ENCODE measurements at places on chromosomes 1 and 21.

- no peak for DNase-seq
Measured at GRCh38 chr1:232110281-232111090, 483.9 kb downstream of the DISC1 start.

- no peak for DNase-seq
Measured at GRCh38 chr1:245621589-245621988, 466.8 kb downstream of the KIF26B start.

DNA sequence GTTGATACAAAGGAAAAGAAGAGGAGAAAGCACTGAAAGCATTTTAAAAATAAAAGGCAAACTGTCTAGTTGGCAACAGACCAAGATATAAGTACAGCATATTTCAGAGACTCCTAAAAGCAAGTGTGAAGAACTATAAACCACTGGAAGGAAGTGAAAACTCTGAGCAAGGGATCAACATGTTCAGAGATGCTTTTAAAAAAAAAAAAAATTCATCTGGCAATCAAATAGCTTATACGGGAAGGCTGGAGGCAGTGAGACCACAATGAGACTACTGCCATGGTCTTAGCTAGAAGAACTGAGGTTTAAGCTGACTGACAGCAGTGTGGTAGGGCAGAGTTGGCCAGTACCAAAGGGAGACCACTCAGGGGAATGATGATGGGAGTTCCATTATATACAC lies 124.3 kb downstream of the VAV3 start:
- DNase-seq: no peak

DNA sequence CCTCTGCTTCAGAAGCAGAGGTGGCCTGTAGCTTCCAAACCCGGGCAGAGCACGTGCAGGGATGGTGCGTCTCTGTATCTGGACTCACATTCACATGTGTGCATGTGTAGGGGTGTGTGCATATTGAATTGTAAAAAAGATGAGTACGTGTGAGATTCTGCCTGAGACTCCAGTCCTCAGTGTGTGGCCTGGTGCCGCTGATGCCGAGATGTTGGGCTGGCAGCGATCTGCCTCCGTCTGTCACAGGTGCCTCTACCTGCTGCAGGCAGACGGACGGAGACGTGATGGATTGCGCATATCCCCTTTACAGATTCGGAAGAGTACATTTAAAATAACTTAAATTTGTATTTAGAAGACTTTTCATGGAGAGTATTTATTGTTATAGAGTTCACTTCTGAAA lies 53.6 kb downstream of the ADARB1 start:
- no peak for DNase-seq

GRCh38 chr1:165829888-165830287 lies 2.5 kb downstream of the UCK2 start:
- DNase-seq: no peak

DNA sequence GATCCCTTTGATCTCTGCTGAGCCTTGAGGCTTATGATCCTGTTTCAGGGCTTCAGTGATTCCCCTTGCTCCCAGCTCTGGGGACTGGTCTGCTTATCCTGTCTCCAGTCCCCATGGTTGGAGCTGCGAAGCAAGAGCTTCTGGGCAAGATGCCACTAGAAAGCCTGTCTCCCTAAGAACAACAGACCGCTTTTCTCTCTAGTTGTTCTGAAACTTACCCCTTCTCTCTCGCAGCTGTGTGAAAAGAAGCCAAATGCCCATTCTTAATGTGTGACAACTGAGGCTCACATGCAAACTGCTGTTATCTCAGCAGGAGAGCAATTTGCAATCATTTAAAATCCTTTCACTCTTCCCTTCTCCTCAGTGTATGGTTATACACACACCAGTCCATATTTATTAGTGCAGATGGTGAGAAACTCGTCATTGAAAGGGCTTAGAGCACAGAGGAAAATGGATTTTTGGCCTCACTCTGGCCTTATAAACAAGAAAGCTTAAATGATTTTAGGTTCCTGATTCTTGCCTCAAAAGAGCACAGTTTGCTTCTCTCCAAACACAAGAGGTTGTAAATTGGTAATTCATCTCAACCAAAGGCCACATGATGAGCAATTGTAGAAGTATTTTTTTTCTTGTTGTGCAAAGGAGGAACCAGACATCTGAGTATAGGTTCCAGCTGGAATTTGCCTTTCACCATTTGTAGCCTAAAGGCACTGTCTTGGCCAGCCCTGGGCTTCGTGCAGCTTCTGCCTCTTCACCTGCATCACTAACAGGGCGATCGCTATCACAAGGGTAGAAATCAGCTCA lies 179.2 kb upstream of the LMO4 start:
- DNase-seq: no peak

GRCh38 chr1:43864111-43865045 lies 69.2 kb upstream of the ARTN start:
- no peak for DNase-seq

DNA sequence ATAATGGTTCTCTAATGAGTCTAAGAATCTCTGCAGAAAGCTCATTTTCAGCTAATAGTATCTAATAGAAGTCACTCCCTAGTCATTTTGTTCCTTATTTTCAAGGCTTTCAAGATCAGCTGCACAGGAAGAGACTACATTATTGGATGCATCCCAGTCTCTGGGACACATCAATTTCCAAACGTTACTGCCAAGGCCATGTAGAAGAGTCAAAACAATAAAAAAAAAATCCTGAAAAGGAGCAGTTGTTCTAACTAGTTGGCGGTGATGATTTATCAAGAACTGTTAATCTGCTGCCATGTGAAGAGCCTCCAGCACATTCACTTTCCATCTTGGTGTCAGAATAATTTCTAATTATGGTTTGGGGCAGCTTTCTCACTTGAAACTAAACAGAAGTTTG lies 5.7 kb downstream of the DDAH1 start:
- DNase-seq: no peak

DNA sequence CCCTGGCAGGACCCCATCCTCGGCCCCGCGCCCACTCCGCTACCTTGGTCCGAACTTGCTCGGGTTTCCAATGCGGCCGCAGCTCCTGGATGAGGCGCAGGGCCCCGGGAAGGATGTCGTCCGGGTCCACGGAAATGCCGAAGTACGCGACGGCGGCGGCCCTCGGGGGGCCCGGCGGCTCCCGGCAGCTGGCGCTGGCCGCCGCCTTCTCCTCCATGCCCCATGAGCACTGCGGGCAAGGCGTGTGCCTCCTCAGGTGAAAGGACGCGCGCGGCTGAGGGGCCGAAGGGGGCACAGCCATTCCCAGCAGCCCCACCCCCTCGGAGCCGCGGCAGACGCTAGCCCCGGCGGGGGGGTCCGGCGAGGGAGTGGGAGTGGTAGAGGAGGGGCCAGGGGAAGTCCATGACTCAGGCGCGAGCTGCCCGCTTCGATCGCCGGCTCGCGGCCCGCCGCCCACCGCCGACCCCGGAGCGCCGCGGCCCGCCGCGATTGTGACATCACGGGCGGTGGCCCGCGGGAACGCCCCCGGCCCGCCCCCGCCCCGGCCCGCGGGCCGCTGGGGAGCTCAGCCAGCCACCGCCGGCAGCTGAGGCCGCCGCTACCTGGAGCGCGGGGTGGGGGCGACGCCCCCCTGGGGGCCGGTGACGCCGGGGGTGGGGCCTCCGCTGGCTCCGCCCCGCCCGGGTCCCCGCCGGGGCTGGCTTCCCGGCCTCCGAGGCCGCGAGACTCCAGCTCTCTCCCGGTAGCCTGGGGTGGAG lies at the start of gene ETNK2:
Gene ETNK2, minus strand, starts transcription at position 493 of the 758 bp plus-strand sequence. Its CDS starts 192 bp downstream, at position 301.
- peak; percentile 76 for DNase-seq

DNA sequence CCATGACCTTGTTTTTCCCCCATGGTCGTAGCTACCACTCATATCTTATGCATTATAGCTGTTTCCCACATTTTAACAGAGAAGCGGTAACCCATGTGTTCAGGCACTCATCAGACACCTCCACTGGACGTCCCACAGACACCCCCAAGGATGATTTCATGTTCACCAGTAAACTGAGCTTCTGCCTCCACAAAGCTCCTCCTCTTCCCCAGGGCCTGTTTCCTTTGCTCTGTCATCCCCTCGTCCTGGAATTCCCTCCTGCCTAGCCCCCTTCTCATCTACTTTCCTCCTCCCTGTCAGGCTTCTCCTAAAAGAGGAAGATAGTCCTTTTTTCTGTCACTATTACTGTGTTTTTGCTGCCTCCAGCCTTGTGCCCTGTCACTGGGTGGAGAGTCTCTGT lies 111.2 kb downstream of the OMA1 start:
- DNase-seq: no peak

DNA sequence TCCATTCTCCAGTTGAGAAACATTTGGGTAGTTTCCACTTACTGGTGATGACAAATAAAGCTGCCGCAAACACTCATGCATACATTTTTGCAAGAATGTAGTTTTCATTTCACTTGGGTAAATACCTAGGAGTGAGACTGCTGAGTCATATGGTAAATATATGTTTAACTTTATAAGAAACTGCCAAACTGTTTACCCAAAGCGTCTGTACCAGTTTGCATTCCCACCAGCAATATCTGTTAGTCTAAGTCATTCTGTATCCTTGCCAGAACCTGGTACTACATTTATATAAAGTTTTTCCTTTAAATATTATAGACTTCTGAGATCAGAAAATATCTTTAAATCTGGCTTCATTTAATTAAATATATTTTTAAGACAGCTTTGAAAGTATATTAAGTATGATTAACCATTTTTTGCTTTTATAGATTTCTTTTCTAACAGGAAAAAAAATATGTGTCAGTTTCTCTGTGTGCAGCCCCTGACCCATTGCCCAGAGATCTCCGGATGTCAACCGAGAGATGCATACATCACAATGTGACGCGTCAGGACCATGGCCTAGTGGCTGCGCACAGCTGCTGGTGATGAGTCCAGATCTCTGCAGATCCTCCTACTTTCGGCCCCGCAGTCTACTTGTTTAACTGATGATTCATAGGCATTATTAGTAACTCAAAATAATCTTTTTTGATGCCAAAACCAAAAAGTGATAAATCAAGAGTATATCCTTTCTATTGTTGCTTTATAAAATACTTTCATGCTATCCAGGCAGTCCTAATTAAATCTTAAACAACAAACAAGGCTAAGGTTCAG lies 227.1 kb upstream of the MAP1LC3C start:
- DNase-seq: no peak

GRCh38 chr1:39614488-39614887 lies 25.0 kb downstream of the HEYL start:
- no peak for DNase-seq

DNA sequence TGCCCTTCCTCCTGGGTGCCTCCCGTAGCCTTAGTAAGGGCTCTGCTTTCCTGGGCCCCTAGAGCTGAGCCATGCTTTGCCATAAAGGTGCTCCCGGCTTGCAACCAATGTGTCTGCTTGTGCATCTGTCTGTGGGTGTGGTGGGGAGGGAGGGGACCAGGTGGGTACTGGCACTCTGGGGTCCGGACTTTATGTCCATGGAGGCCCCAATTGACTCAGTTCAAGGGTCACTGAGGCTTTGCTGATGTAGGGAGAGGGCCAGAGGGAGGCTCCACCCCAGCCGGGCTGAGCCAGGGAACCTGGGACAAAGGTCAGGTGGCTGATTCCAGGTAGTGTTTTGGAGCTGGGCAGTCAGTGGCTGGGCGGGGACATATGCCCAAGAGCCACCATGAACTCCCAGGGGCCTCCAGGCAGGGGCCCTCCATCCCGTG lies 15.0 kb downstream of the TNFRSF25 start:
- no peak for DNase-seq

GRCh38 chr1:230781131-230781530 lies 33.9 kb downstream of the CAPN9 start:
- DNase-seq: no peak
